M059J (cell line): ENCODE measurements at places on chromosomes 5 and 9. TPM values are rescaled to one million over a fixed set of nuclear protein-coding genes. Genes with fewer than 3 reads are reported as not detected.

The SLC46A2 gene
- not detected in 2 replicates for total RNA-seq

DNA sequence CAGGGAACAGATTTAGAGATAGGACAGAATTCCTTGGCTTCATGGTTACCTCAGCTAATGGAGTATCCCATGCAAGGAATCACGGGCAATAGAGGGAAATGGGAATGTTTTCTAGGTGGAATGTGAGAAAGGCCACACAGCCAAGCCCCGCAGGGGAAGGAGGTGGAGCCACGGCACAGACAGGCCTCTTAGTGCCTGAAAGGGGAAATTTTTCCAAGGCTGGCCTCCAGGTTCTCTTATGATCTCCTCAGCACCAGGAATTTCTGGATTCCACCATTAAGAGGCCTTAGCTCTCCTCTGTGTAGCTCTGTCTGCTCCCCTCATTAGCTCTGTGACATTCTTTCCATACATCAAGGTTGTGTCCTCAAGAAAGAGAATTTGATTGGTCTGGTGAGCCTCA is 124.7 kb downstream of the GALNT10 start:
- DNase-seq: no peak

DNA sequence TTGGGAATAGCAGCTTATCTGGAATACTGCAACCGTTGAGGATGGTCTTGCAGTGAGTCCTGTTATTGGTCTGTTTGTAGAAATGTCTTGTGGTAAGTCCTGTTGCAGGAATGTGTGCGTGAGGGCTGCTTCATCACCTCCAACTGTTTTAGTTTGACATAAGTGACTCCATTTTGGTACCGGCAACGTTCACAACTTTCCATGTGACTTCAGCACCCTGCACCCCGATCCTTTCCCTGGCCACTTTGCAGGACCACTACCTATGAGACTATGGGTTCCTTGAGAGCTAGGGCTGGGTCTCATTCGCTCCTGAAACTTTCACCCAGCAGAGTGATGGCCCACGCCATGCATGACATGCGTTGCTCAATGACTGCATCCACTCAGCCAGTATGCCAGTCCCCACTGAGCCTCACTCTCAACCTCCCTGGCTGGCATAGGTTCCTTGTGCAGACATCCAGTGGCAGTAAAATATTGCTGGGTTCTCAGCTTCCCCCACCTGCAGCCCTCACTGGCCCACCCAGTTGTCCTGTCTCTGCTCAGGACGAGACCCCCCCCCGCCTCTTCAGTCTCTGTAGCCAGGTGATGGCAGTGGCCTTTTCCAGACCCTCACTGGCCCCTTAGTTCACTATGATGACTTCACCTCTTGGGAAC is 8.0 kb downstream of the SURF6 start:
- no peak for DNase-seq

GRCh38 chr5:175878544-175879438 is 7.4 kb downstream of the CPLX2 start:
- DNase-seq: no peak

- DNase-seq: peak; percentile 29
These were observed 52.4 kb upstream of the SHISAL2B start for GRCh38 chr5:64637837-64638443.

- no peak for DNase-seq
These were observed 144.0 kb downstream of the CAAP1 start for GRCh38 chr9:26748449-26749058.
